ENCODE measurements at places on chromosomes 2 and 18.

GRCh38 chr2:67954093-67954748 lies 108.6 kb downstream of the C1D start:
- no peaks in the 10 kb centered on the region for H3K36me3 ChIP-seq
- no peak for DNase-seq
- no peak overlapping the region for H3K27ac ChIP-seq
- no peaks in the 10 kb centered on the region for H3K27me3 ChIP-seq
- no peak overlapping the region for H3K4me3 ChIP-seq

DNA sequence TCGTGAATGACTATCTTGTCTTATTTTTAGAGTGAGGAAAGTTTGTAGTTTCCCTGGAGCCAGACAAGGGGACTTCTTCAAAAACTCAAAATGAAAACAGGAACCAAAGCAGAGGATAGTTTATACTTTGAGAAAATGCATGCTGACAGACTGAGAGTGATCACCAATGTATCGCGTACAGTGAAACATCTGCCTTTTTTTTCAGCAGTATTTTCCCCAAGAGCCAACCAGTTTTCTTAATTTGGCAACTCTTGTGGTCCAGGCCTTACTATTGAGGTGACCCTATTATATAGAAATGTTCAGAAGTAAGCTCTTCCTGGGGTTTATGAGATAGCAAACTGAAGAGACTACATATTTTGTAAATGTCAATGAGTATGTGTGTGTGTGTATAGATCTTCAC lies 153.7 kb upstream of the VRK2 start:
- no peaks in the 10 kb centered on the region for H3K4me1 ChIP-seq
- no peak overlapping the region for H3K27ac ChIP-seq
- DNase-seq, result no peak
- H3K27me3 ChIP-seq, result no peaks in the 10 kb centered on the region

- peak overlapping the region; percentile 41 for H3K4me3 ChIP-seq
- no peaks in the 10 kb centered on the region for H3K36me3 ChIP-seq
- H3K27me3 ChIP-seq, result peaks cover 32% of the 10 kb centered on the region
- H3K4me1 ChIP-seq, result peaks cover 4% of the 10 kb centered on the region
- H3K27ac ChIP-seq, result no peak overlapping the region
- peak; percentile 77 for DNase-seq
Observed at GRCh38 chr18:5630057-5630899, 86.5 kb upstream of the EPB41L3 start.

DNA sequence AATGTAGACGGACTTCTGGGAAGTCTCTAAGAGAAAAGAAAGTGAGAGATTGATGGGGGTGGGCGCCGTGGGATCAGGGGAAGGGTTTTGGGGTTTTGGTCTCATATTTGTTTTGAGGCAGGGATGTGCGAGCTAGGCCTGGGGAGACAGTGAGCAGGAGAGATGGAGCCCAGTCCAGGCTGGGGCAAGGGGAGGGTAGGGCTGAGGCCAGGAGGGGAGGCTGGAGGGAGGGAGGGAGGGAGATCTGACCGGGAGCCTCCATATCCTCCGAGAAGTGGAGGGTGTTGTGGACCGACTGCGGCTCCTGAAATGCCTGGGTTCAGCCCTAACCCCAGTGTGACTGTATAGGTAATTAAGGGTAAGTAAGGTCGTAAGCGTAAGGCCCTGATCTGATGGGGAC lies 72.8 kb upstream of the ODC1 start:
- no peaks in the 10 kb centered on the region for H3K27me3 ChIP-seq
- H3K27ac ChIP-seq, result no peak overlapping the region
- no peak overlapping the region for H3K4me3 ChIP-seq
- peaks cover 7% of the 10 kb centered on the region for H3K4me1 ChIP-seq

GRCh38 chr2:151556121-151556520 lies 146.4 kb downstream of the RIF1 start:
- no peak for DNase-seq
- H3K4me3 ChIP-seq, result no peak overlapping the region
- H3K27me3 ChIP-seq, result no peaks in the 10 kb centered on the region

DNA sequence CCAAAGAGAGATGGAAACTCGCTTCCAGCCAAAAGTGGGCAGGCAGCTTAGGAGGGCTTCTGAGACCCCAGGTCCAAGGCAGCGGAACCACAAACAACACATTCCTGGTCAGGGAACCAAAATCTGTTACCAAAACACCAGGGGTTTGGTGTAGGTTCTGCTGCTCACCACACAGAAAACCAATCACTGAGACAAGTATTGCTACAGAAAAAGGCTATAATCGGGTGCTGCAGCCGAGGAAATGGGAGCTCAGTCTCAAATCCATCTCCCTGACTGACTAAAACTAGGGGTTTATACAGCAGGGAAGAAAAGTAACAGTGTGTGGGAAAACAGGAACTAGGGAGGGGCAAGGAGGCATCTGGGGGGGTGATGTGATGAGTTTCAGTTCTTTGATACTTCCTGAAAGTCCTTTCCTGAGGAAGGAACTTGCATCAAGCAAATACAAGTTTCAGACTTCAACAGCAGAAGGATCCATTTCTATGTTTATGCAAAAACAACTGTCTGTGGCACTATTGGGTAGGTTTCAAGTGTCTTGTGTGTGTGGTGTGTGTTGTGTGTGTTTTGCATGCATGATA lies 108.0 kb downstream of the FAM168B start:
- H3K4me3 ChIP-seq, result no peak overlapping the region
- no peak overlapping the region for H3K27ac ChIP-seq
- no peak for DNase-seq
- no peaks in the 10 kb centered on the region for H3K27me3 ChIP-seq

- H3K27ac ChIP-seq, result no peak overlapping the region
- H3K36me3 ChIP-seq, result no peaks in the 10 kb centered on the region
- H3K4me1 ChIP-seq, result peaks cover 1% of the 10 kb centered on the region
- H3K4me3 ChIP-seq, result no peak overlapping the region
Observed at GRCh38 chr2:226121046-226121738, 678.4 kb downstream of the IRS1 start.

DNA sequence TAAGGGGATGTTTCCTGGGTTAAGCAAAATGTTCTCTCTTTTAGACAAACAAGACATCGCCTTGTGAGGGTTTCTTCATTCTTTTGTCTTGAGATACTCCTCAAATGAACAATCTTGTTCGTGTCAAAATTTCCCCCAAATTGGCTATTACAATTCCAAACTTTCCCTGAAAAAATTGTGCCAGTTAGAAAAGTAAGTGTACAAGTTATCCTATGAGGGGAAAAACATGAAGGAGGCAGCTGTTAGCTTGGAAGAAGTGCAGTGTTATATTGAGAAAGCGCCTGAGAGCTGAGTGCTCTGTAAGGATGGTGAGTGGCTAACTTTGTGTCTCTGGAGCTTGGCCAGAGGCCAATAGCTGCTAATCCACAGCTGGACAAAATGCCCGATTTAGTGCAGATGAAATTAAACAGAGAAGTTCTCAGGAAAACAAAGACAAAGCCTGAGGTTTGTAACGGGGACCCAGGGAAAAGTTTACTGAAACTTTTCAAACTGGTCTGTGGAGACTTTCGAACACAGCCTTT lies 14.1 kb upstream of the PLEKHH2 start:
- H3K36me3 ChIP-seq, result no peaks in the 10 kb centered on the region
- no peak overlapping the region for H3K4me3 ChIP-seq
- no peak for DNase-seq
- no peaks in the 10 kb centered on the region for H3K27me3 ChIP-seq
